ENCODE measurements at places on chromosomes 7 and 10.

DNA sequence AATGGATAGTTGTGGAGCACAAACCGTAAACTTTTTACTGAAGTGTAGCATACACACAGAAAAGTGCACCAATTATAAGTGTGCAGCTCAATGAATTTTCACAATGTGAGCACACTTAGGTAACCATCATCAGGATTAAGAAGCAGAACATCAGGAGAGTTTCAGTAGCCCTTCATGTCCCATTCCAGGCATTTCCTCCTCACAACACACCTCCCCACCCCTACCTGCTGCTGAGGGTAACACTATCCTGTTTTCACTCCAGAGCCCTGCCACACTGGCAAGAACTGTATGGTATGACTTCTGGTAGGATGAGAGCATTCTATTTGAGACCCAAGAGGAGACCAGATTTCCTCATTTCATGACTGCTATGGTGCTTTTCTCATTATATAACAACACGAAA, 166.5 kb downstream of the PPP1R3A start:
- no peak for DNase-seq

- no peak for DNase-seq
Observed at GRCh38 chr7:151744656-151745638, 132.0 kb downstream of the PRKAG2 start.

DNA sequence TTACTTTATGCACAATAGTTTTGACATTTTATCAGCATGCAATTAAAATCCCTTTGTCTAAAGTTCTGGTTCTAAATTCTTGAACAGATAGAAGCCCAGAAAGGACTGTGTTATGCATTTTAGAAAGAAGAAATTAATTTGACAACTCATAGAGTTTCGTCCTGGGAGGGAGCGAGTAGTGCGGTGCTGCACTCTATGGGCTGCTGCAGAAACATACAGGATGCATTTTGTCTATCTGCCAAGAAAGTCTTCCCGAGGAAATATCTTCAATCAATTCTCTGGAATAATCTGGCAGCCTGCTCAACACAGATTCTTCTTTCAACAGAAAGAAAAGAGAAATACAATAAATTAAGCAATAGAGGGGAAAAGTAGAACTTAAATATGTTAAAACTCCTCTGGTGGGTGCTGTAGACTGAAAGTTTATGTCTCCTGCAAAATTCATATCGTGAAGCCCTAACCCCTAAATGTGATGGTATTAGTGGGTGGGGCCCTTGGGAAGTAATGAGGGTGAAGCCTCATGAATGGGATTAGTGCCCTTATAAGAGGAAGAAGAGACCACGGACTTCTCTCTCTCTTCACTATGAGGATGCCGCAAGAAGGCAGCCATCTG, 39.0 kb upstream of the IFRD1 start:
- no peak for DNase-seq

DNA sequence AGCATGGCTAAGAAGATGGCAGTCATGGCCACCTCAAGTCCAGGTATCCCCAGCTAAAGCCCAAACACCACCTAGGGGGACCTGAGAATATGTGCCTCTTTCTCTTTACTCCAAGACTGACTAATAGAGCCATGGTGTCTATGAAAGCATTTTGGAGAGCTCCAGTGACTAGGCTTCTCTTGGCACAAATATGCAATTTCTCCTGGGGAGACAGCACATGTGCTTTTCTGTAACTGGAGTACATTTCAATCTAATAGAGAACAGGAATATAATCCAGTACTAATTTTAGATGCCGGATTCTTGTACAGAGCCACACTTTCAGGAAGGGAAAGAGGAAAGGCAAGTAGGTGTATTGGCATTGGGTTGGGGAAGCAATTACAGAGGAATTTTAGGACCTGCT, 260.1 kb downstream of the BMPER start:
- DNase-seq: no peak

- no peak for DNase-seq
Observed at GRCh38 chr7:45342236-45342635, 184.6 kb downstream of the RAMP3 start.

- DNase-seq: no peak
Observed at GRCh38 chr7:40306596-40306995, 171.8 kb downstream of the SUGCT start.

- no peak for DNase-seq
Observed at GRCh38 chr7:90944021-90944420, 320.2 kb upstream of the FZD1 start.

- no peak for DNase-seq
Observed at GRCh38 chr10:20986049-20986448, 88.9 kb upstream of the NEBL start.

DNA sequence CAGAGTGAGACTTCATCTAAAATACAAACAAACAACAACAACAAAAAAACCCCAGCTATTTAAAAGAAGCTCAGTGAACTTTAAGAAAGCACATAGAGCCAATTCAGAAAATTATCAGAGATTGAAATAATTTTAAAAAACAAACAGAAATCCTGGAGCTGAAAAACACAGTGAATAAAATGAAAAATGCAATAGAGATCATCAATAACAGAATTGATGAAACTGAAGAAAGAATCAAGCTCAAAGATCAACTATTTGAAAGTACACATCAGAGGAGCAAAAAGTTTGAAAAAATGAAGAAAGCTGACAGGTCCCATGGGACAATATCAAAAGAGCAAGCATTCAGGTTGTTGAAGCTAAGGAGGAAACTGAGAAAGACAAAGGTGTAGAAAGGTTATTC, 12.2 kb upstream of the ZNF746 start:
- no peak for DNase-seq

DNA sequence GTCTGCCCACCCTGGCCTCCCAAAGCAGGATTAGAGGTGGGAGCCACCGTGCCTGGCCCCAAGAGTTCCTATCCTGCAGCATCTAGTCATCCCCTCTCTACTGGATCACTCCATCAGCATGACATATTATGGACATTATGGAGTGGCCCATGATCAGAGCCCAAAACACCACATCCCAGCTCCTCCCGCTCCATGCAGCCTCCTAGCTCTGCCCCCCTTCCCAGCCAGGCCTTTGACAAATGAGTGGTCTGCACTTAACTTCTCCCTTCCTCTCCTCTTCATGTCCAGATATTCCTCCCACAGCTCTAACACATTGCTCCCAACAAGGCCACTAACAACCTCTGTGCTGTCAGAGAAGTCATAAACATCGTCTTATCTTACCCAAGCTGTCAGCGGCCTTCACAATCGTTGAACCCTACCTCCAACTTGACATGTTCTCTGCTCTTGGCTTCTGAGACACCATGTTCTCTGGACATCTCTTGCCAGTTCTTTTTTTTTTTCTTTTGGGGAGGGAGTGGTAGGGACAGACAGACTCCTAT, 187.6 kb downstream of the NSUN6 start:
- no peak for DNase-seq

DNA sequence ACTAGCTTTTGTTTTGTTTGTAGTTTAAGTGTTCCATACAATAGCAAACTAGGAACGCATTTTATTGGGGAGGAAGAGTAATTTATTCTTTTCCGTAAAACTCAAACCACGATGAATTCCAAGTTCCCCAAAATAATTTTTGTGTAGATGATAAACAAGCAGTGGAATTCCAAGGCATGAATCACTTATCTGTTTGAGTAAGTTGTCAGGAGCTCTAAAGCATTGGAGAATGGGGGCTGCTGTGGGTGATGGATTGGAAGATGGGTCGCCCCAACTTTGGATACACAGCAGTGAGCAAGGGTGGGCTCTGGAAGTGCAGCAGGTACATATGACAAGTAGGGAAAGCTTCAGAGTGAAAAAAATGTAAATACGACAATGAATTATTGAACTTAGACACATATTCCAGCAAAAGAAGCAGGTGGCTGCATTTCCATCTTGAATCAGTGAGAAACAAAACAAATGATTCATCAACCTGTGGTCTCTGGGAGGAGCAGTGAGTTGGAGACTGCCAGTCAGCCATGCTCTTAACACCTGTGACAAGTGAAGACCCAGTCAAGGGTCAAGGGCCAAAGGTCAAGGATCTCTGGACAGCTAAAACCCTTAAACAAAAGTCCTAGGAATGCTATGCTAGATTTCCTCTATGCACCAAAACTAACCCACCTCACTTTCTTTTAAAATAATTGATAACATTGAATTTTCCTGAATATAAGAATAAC, 34.2 kb upstream of the ADRB1 start:
- no peak for DNase-seq

- DNase-seq: no peak
Observed at GRCh38 chr10:92517034-92517655, 56.7 kb downstream of the IDE start.

DNA sequence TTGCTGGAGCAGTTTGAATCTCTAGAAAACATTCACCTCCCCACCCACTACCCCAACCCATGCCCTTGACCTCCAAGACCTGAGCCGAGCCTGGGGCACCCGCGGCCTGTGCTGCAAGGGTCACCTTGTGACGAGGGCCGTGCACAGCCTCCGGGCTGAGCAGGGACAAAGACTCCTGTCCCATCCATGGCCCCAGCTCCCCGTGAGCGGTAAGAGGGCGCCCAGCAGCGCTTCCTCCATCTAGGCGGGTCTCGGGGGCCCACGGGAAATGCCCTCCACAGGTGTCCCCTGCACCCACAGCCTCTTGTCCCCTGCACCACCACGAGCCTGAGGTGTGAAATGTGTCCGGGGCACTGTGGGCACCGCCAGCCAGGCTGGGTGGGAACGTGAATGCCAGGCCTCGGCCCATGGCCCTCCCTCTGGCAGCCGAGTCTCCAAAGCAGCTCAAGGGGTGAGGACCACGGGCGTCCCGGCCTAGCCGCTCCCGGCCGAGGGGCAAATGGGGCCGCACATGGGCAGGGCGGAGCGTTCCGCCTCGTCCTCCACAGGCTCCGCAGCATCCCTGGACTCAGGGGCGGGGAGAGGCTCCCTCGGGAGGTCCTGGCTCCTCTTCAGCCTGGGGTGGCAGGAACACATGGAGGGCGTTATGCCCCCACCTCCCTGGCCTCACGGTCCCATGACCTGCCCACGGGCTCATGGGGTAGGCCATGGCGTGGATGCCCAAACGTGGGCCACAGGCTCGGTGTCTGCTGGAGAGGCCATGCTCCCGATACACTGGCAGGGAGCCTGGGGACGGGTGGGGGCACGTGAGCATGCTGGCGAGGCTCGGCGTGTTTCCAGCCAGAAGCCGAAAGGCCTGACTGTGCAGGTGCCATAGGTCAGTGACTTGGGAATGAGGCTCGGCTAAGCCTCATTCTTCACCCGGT, 21.1 kb downstream of the DPYSL4 start:
- no peak for DNase-seq

DNA sequence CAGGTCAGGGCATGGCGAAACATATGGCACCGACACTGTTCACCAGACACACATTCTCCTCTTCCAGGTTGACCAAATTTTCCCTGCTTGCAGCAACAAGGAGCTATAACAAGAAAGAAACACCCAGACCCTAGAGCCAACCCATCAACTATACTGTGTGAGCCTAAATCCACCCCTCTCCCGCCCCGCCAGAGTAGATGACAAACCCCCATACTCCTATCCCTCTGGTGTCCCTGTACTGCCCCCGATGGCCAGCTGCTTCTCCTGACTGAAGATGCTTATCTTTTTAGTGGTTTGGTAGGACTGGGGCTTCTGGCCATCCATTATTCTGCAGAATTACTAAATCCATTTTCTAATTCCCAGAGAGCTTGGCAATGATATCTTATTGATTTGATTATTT, 70.1 kb upstream of the EEPD1 start:
- DNase-seq: no peak

DNA sequence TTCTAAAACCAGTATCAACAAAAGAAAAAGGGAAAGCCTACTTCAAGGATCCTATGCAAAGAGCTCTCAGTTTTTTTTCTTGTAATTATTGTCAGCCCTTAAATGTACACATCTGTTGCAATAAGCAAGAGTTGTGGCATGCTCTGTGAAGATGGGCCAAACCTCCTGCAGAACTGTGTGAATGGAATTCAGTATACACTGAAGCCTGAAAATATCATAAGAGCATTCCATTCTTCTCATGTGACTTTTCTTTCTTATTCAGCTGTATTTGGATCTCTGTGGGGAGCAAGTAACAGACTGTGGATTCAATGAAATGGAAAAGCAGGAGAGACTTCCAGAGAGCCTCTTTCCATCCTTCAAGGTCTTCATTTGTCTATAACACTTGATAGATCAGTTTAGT, 130.7 kb downstream of the SAMD9 start:
- DNase-seq: no peak

GRCh38 chr7:71095266-71095860, 36.6 kb upstream of the GALNT17 start:
- DNase-seq: no peak

- DNase-seq: no peak
Observed at GRCh38 chr7:124084024-124084423, 51.2 kb upstream of the TMEM229A start.

DNA sequence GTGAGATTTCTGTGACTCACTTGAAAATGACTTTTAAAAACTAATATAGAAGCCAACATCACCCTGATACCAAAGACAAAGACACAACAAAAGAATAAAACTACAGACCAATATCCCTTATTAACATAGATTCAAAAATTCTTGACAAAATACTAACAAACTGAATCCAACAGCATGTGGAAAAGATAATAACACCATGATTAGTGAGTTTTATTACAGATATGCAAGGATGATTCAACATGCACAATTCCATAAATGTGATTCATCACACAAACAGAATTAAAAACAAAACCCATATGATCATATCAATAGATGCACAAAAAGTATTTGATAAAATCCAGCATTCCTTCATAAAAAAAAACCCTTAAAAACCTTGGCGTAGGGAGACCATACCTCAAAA, 6.5 kb downstream of the MGAM start:
- DNase-seq: no peak

DNA sequence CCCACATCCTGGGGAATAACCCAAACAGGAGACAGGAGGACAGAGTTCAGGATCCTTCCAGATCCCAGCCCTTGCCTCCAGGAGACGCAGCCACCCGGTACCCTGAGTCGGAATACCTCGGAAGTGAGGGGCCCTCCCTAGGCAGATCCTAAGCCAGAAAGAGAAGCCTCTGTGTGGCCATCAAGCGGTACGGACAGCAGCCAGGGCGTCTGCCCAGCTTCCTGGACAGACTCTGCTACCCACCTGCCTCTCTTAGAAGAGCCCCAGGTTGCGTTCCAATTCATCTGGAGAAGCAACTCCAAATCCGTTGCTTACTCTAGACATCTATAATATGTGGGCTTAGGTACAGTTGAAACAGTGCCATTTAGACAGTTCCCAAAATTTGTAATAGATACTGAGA, 220.2 kb upstream of the SH2B2 start:
- no peak for DNase-seq

DNA sequence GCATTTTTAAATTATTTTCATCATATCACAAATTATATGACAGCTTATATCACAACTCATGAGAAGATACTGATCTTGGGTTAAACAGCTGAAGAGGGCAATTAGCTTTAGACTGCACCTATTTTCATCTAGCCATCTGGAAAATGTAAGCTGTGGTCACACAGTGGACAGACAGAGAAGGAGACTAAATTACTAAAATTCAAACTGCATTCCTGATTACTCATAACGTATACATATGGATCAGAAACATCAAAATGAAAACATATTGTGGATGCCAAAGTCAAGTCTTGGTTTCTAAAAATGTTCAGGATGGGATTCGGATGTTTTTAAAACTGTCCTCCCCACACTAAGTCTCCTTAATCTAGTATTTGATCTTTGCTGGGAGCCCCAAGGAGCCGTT, 6.6 kb downstream of the BBIP1 start:
- no peak for DNase-seq

Measured in dorsolateral prefrontal cortex (tissue), 122 donors.